ENCODE measurements at places on chromosomes 7 and 10. TPM values are rescaled to one million over a fixed set of nuclear protein-coding genes. Genes with fewer than 3 reads are reported as not detected.

GRCh38 chr7:152333134-152333533 lies 102.7 kb downstream of the KMT2C start:
- no peak for ATAC-seq

GRCh38 chr10:86681047-86681446 lies 12.7 kb downstream of the LDB3 start:
- ATAC-seq = no peak

MYL10 gene
- total RNA-seq = not detected

SPDYE2B gene
- not detected for total RNA-seq
